ENCODE measurements at places on chromosomes 4 and X.

- no peak for ATAC-seq
Measured at GRCh38 chrX:155534800-155535199, 76.4 kb upstream of the F8A3 start.

GRCh38 chrX:154739952-154740465, 10.9 kb downstream of the GAB3 start:
- no peak for ATAC-seq

GRCh38 chrX:133482056-133482952, 67.0 kb upstream of the GPC4 start:
- no peak for ATAC-seq

DNA sequence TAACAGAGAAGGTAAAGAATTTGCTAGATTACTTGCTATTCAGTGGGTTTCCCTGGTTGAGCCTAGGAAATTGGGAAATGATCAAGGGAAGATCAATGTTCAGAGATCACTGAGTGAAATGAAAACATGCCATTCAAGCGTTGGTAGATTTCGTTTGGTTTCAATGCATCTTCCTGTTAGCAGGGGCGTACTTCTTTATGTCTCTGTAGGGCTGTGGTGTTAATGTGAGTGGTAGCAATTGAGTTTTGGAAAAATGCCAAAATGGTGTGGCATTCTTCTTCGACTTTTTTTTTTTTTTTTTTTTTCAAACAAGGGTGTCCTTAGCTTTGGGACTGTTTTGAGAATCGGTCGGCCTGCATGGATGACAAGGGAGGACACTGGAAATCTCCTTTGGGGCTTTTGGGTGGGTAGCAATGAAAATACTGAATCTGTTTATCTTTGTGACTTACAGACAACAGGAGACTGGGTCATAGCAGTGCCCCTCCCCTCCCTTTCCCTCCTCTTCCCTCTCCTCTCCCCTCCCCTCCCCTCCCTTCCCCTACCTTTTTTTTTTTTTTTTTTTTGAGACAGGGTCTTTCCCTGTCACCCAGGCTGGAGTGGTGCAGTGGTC, 50.4 kb downstream of the SPRY1 start:
- no peak for ATAC-seq

GRCh38 chr4:177001271-177002175, 208.8 kb upstream of the VEGFC start:
- ATAC-seq = no peak
